Right renal cortex interstitium (tissue), 3 donors: ENCODE measurements at places on chromosomes 16 and 17. TPM values are rescaled to one million over a fixed set of nuclear protein-coding genes. Genes with fewer than 3 reads are reported as not detected.

The YPEL3 gene
- 41.4 TPM for polyA plus RNA-seq

The DLX4 gene
- polyA plus RNA-seq = 0.61 TPM

The GHDC gene
- 15.1 TPM for polyA plus RNA-seq

The SLC5A2 gene
- polyA plus RNA-seq = 42.4 TPM

The TSNAXIP1 gene
- 6.2 TPM for polyA plus RNA-seq

The SAMD14 gene
- 12.2 TPM for polyA plus RNA-seq

The PIGW gene
- polyA plus RNA-seq = 14.3 TPM

The TBX2 gene
- polyA plus RNA-seq = 47.8 TPM

The KRT36 gene
- not detected for polyA plus RNA-seq

The NPB gene
- 0.96 TPM for polyA plus RNA-seq

The GAST gene
- polyA plus RNA-seq = not detected

The GSE1 gene
- 56.9 TPM for polyA plus RNA-seq

The BOLA2B gene
- polyA plus RNA-seq = 26.4 TPM

The FAAP100 gene
- polyA plus RNA-seq = 18.1 TPM

The CHRNE gene
- 1.0 TPM for polyA plus RNA-seq

DNA sequence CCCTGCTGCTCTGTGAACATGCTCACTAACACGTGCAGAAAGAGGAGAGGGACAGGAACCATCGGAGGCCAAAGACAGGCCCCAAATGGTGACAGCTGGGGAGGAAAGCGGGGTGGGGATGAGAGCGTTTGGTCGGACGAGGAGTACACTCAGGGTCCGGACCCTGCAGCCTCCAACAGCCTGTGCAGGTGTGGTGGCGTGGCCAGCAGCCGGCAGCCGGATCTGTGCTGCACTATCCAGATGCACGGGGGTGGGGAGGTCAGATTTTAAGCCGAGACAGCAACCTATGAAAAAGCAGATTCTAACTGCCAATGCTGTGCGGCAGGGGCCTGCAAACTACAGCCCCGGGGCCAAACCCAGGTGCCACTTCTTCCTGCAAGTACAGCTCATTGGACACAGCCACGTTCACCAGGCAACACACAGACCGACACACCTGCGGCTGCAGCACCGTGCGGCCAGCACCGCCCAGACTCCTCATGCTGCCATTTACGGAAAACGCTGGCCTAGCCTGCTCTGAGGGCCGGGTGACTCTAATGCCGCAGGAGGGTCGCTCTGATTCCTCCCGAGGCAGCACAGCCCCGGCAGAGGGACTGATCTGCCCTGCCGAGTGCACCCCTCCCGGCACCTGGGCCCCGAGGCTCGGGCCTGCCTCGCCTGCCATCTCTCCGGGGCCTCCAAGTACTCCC lies 21.2 kb downstream of the SLC16A3 start:
- no peak for DNase-seq

- DNase-seq = no peak
These were observed 113.1 kb downstream of the ZFHX3 start for GRCh38 chr16:72934636-72935403.

DNA sequence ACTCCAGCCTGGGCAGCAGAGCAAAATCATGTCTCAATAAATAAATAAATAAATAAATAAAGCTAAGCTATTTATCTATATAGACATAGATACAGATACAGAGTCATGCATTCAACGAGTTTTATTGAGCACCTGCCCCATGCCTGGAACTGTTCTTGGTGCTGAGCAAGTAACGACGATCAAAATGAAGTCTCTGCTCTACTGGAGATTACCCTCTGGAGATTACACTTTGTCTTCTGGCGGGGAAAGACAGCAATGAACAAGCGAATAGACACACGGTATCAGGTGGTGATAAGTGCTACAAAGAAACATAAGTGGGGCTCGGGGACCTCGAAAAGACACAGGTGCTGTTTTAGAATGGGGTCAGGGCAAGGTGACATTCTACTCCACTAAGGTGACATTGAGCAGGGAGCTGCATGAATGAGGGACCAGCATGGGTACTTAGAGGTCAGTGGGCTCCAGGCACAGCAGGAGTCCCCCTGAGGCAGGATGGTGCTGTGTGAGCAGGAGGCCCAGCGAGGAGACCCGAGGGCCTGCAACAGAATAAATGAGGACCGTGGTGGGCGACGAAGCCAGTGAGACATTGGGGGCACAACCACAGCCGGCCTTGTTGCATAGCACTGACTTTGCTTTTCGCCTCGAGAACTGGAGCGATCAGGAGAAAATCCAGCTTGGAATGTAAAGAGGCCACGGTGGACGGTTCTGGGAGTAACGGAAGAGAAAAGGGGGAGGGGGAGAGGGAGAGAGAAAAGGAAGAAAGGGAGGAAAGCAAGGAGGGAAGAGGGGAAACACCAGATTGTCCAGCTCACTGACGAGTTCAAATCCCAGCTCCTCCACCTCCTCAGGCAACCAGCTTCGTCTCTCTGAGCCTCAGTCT lies 42.4 kb upstream of the MEAK7 start:
- DNase-seq = no peak

GRCh38 chr16:8858994-8859912 lies 9.6 kb downstream of the CARHSP1 start:
- DNase-seq = no peak

DNA sequence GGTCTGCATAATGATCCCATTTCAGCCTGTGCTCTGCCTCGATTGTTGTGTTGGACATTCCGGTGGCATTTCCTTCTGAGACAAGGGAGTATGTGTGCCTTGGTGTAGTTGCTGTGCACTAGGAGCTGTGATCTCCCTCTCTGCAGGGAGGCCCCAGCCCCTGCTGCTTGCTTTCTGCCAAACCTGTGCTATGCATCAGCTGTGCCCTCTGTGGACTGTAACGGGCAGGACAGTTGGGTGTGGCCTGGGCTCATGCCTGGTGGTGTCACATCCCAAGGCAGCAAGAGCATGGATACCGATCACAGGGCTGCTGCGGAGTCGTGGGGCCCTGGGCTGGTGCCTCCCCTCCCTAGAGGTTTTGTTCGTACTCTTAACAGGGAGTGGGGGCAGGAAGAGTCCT lies 3.8 kb upstream of the JPT2 start:
- DNase-seq = no peak

- no peak for DNase-seq
These were observed 96.9 kb downstream of the RAB11FIP4 start for GRCh38 chr17:31488264-31488981.

GRCh38 chr17:15307710-15308111 lies 33.7 kb downstream of the TEKT3 start:
- no peak for DNase-seq

GRCh38 chr17:7988750-7989178 lies 13.7 kb upstream of the GUCY2D start:
- DNase-seq = peak; percentile 78

DNA sequence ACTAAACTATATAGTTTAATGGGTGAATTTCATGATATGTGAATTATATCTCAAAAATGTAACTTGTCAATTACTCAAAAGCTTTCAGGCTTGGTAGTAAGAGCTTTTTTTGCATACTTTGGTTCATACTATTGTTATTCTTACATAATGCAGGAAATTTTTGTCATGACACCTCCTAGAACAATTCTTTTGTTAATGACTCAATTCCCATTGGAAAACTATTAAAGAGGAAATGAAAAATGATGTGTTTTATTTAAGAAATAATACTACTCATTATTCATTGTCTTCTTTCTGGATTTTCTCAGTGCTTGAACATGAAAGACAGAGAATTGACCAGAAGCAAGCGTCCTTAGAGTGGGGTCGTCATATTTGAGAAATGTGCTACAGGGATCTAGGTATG lies 196.4 kb upstream of the KCNJ16 start:
- DNase-seq = no peak

GRCh38 chr16:8807189-8807588 lies 9.6 kb downstream of the PMM2 start:
- DNase-seq = no peak

GRCh38 chr17:61209106-61209439 lies 190.6 kb upstream of the TBX2 start:
- DNase-seq = no peak

- no peak for DNase-seq
These were observed 33.8 kb upstream of the PHLPP2 start for GRCh38 chr16:71758293-71758760.

- DNase-seq = no peak
These were observed 36.5 kb downstream of the HOXB1 start for GRCh38 chr17:48494335-48494734.

- DNase-seq = no peak
These were observed 1.6 kb downstream of the AHSP start for GRCh38 chr16:31529108-31529936.

DNA sequence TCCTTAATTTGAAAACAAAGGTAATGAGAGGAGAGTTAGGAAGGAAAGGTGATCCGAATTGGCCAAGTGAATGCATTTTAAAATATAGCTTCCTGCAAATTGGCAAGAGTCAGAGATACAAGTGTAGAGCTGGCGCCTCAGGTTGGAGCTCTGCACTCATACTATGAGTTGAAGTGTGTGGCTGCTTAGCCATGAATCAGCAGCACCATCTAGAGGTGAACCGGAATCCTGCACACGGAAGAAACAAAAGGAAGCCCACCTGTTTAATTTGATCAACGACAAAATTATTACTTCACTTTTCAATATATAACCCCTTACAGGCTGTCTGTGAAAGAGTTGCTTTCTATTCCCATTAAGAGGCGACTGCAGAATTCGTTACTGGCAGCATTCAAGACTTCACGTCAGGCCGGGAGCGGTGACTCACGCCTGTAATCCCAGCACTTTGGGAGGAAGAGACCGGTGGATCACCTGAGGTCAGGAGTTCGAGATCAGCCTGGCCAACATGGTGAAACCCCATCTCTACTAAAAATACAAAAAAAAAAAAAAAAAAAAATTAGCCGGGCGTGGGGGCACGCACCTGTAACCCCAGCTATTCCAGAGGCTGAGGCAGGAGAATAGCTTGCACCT lies 1253.7 kb upstream of the CDH8 start:
- peak; percentile 30 for DNase-seq

GRCh38 chr17:32386844-32387243 lies 36.9 kb downstream of the ZNF207 start:
- DNase-seq = no peak

- DNase-seq = no peak
These were observed 427 bp upstream of the NLK start for GRCh38 chr17:28041844-28042656.

GRCh38 chr17:38605841-38606645 lies at the start of gene SRCIN1:
TSS of gene SRCIN1 (minus strand) at chr17:38605952. CDS start at chr17:38605705, 247 bp downstream.
- no peak for DNase-seq

DNA sequence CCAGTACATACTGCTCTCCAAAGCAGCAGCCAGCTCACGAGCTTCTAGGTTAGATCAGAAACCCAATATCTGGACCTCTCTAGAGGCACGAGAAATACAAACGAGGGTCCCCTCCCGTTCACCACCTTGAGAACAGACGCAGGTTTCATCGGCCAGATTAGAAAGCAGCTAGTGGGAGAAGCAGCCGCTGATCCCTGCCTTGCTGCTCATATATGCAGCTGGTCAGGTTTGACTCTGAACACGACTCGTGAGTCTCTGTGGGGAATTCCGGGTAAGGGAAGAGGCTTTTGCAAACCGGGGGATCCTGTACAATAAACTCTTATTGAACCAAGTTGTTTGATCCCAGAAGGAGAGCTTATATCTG lies 1.6 kb downstream of the VAT1L start:
- no peak for DNase-seq

DNA sequence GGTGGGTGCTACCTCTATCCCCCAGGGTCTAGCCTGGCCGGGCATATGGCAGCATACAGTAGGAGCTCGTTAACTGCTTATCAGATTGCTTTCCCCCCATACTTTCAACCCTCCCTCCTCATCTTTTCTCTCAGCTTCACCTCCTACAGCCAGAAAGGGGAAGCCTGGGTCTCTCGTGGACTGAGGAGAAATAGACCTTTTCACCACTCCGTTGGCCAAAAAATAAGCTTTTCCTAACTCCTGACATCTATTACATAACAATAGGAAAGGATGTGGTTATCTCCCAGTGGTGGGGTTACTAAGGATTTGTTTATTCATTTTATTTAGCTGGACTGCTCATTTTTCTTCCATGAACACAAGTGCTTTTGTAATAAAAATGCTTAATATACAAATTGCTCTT lies 9.0 kb upstream of the CXCL16 start:
- DNase-seq = no peak

DNA sequence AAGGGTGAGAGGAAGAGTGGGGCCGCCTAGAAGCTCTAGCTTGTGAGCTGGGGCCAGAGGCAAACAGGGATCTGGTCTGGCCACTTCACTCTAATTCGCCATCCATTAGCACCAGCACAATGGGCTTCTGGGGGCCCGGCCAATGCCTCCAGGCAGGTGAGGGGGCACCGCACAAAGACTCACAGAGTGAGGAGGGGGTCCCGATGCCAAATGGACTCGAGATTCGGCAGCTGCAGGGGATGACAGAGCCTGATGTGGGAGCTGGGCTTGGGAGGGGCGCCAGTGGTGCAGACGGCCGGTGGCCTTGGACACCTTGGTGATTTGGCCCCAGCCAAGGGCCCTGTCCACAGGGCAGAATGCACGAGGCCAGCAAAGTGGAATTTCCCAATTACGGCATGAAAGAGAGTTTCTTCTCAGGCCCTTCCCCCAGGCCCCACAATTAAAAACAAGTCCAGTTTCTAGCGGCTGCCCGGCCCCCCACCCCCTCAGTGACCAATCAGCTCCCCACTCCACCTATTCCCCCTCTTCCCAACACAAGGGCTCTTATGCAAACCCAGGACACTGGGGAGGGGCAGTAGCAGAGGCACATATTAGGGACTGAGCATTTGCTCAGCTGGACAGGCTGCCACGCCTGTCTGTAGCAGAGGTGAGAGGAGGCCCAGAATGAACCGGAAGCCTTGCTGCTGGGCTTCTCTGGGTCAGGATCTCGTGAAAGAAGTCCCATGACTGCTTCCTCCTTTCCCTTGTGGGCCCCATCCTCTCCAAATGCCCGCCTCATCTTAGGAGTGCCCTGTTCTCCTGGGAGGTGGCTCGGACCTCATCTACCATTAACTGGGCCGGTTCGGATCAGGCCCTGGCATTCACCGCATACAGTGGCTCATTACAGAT lies 39.4 kb upstream of the MTSS2 start:
- DNase-seq = no peak

GRCh38 chr17:60971515-60972369 lies 294.1 kb downstream of the BCAS3 start:
- peak; percentile 44 for DNase-seq

DNA sequence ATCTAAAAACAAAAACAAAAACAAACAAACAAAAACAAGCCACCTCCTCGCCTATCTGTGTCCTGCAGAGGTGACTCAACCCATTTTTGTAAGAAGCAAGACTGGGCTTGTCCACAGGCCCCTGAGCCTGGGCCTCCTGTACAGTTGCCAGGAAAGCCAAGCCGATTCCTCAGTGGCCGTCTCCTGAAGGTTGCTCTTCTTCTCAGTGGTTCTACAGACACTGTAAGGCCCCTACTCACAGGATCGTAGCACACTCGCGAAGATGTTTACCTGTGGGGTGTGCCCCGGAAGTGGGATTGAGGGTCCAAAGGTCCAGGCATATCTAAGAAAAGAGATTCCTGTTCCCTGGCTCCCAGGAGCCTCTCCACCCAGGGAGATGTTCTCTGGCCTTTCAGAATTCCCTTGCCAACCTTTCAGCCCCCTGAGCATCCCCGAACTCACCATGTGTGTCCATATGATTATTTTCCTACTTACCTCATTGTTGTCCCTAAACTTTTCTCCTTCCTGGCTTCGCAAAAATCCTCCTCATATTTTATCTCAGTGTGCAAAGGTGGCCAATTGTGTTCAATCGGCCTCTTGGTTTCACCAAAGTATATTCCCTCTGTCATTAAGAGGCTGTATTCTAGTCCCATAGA lies 7.5 kb upstream of the CES3 start:
- no peak for DNase-seq

GRCh38 chr17:80190716-80191115 lies 20.9 kb downstream of the CARD14 start:
- no peak for DNase-seq

- DNase-seq = no peak
These were observed 415 bp downstream of the XYLT1 start for GRCh38 chr16:17470182-17470907.
